ENCODE measurements at places on chromosomes 1 and 21.

- peak; percentile 44 for DNase-seq
Measured at GRCh38 chr1:41492341-41492848, 7.9 kb upstream of the EDN2 start.

GRCh38 chr1:225595452-225595851 is 57.5 kb downstream of the ENAH start:
- DNase-seq = no peak

DNA sequence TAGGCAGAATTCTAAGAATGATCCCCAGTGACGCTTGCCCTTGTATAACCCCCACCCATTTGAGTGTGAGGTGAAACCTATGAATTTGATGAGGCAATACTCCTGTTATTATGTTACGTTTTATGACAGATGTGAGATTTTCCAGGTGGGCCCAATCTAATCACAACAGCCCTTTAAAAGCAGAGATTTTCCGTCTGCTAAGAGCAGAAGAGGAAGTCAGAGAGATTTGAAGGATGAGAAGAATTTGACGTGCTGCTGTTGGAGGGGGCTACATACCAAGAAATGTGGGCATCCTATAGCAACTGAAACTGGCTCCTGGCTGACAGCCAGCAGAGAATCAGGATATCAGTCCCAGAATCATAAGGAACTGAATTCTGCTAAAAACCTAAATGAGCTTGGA is 2.4 kb upstream of the SLC19A2 start:
- DNase-seq = no peak

DNA sequence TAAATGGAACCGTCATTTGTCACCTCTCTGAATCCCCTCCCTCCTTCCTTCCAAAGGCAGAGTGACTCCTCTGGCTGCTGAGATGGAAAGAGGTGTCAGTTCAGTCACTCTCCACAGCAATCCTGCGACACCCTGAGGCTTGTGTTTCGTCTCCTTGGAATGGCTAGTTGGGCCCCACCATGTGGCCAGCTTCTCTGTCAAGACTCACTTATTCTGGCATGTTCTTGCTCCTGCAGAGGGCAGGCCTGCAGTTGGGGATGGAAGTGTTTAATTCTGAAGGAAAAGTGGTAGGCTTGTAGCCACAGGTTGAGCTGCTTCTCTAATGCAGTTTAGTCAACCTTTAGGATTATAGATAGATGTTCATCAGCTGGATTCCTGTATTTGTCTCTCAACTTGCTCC is 149.6 kb downstream of the LMO4 start:
- DNase-seq = no peak

GRCh38 chr1:69413129-69413528 is 154.6 kb upstream of the LRRC7 start:
- DNase-seq = no peak

DNA sequence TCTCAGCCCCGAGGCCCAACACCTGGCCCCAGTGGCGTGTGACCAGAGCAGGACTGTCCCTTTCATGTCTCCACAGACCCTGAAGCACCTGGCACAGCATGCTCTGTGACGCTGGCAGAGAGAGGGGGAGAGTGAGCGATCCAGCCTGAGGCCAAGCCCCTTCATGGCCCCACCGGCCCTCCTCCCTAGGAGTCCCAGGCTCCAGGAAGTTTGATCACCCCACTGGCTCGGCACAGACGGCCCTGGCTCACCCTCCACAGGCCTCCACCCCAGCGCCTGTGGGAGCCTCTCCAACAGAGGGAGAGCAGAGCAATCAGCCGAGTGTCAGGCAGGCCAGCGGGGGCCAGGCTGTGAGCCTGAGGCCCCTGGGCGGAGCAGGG is 11.0 kb downstream of the SH3BGRL3 start:
- no peak for DNase-seq

DNA sequence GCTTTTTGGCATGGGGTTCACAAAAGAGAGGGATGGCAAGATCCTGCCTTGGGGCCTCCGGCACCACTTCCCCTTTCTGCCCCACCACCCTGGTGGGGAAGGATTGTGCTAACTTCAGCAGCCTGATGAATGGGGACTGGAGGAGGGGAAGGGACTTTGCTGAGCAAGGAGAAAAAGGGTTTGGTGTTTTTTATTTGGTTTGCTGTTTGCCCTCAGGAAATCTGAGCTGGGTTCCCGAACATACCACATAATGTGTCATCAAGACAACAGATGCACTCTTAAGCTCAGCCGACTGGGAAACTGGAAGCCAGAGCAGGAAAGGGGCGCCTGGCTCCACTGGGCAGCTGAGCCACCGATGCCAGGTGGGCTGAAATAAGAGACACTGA is 19.8 kb downstream of the OLFML2B start:
- DNase-seq = no peak

DNA sequence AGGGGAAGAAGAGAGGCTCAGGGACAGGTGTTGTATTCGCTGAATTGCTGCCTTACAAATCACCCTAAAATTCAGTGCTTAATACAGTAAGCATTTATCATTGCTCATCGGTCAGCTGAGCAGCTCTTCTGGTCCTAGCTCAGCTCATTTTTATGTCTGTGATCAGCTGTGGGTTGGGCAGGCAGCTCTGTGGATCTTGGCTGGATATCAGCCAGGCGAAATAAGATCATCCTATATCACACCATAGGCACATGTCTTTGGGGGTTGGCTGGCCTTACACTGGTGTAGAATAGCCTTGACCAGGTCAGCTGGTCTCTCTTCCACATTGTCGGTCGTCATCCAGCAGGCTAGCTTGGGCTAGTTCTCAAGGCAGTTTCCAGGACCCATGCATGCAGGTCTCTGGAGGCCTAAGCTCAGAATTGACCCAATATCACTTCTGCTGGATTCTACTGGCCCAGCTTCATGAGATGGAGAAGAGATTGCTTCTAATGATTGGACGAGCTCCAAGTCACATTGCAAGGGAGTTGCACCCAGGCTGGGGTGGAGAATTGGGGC is 448.6 kb downstream of the KIF26B start:
- DNase-seq = no peak

GRCh38 chr1:246583056-246583440 is 16.8 kb downstream of the CNST start:
- DNase-seq = no peak

DNA sequence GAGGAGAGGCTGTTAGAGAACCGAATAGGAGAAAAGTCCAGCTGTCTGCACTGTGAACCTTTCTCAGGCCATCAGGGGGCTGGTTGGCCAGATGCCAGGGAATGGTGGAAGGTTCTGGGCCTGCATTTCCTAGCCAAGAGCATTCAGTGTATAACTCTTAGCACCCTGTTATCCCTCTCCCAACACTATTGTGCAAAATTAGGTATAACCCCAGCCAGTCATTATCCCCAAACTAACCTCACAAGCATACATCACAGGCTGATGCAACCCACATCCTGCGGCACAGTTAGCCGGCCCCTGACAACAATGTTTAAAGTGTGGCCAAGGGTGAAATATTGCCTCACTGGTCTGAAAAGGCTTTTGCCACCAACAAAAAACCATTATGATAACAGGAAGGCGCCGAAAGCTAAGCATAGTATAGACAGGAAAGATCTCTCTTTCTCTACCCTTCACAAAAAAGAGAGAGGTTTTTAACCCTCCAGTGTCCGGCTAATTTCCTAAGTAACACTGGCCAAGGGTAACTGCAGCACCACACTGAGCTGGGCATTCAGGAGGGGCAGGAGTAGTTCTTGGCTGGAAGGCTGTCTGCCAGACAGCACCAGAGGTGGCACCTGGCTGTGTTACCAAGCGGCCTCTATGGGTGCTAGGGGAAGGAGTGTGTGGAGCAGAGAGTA is 77.3 kb upstream of the BCAR3 start:
- DNase-seq = no peak

Data from cerebellar cortex (tissue), 1 donor.